Psoas muscle (tissue), 8 donors: ENCODE measurements at places on chromosomes 4 and X.

DNA sequence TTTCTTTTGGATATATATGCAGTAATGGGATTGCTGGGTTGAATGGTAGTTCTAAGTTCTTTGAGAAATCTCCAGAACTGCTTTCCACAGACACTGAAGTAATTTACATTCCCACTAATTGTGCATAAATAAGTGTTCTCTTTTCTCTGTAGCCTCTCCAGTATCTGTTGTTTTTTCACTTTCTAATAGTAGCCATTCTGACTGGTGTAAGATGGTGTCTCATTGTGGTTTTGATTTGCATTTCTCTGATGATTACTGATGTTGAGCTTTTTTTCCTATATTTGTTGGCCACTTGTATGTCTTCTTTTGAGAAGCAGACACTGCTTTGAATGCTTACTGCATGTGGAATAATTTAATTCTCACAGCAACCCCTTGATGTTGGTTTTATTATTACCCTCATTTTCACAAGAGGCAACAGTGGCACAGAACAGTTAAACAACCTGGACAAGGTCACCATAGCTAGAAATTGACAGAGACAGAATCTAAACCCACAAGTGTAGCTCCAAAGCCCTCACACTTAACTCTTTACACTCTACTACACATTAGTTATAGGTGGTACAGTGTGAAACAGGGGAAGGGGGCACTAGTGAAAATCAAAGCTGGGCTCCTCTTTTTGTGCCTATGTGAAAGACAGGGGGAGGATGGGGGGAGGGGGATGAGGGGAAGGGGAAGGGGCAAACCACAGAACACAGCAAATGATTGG lies 96.1 kb downstream of the REELD1 start:
- no peak for DNase-seq

DNA sequence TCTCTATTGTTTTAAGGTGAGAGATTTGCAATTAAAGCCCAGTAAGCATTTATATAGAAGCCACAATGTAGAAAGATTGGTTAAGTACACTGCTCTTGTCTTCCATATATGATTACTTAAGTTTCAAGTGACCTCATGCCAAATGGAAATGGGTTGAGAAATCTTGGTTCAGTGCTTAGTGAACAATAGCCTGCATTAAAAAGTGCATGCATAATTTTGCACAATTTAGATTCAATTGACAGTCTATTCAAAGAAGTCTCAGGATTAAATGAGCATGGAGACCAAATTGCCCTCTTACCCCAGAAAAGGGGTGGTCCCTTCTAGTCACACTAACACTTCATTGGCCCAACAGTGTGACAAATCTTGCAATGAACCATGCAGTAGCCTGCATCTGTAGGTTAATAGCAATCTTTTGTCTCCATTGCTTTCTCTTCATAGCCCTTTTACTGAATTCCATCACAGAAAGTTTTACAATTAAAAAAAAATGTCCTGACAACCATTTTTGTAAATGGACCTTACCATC lies 93.6 kb downstream of the HHIP start:
- no peak for DNase-seq

GRCh38 chr4:186068581-186069348 lies at the start of gene TLR3:
Gene TLR3, plus strand, starts transcription at chr4:186069156. Its CDS starts 7,464 bp downstream, at chr4:186076620.
- DNase-seq, result no peak

GRCh38 chr4:126776361-126776760 lies 856.4 kb upstream of the INTU start:
- DNase-seq, result no peak

- DNase-seq, result no peak
These were observed 828.3 kb downstream of the TECRL start for GRCh38 chr4:63580796-63581475.

GRCh38 chr4:145153904-145154298 lies 26.5 kb downstream of the OTUD4 start:
- no peak for DNase-seq
